ENCODE measurements at places on chromosomes 3 and 15.

DNA sequence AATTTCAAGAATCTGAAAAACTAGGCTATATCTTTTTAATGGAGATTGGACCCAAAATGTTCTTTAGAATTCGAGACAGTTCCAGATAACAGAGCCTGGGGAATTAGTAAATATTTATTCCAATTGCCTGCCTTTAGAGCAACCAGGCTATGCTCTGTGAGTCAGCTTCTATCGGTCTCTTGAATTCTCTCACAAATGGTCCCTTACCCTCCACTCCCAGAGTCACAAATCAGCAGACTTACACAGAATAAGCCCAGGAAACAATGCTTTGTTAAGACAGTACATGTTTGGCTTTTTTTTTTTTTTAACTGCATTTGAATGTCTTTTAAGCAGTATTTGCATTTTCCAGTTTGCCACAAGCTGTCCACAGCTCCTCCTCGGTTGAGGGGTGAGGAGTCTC, 460.7 kb upstream of the CBLB start:
- DNase-seq, result no peak

DNA sequence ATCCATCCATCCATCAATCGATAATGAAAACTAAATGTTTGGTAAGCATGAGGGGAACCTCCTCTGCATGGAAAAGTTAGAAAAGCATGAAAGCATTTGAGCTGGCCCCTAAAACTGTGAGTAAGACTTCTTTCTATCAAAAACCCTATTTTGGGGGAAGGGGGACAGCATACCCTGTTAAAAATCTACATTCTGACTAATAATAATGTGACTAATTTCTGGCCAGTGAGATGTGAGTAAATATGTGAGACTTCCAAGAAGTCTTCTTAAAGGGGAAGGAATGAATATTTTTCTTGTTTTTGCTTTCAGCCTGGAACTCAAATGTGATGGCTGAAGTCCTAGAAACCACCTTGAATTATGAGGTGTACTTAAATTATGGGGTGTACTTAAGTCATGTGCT, 54.9 kb downstream of the C3orf85 start:
- DNase-seq, result no peak

- no peak for DNase-seq
Measured at GRCh38 chr3:189822726-189823125, 191.5 kb downstream of the TP63 start.

- peak; percentile 31 for DNase-seq
Measured at GRCh38 chr3:103002425-103003176, 567.8 kb downstream of the ZPLD1 start.

- no peak for DNase-seq
Measured at GRCh38 chr15:101439920-101440319, 49.6 kb downstream of the PCSK6 start.

DNA sequence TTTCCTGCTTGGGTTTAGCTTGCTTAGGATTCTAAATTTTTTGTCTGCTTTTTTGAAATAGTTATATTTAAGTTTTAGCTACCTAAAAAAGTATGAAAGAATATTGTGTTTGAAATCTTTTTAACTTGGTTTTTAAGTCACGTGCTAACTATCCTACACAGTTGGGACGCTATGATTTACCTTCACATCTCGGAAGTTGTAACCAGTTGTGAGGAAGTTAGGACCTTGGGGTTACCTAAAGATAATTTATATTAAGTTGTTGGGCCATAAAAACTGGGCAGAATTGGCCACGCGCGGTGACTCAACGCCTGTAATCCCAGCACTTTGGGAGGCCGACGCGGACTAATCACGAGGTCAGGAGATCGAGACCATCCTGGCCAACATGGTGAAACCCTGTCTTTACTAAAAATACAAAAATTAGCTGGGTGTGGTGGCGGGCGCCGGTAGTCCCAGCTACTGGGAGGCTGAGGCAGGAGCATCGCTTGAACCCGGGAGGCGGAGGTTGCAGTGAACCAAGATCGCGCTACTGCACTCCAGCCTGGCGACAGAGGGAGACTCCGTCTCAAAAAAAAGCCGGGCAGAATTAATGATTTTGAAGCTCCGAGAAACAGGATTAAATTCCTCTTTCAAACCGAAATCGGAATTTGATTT, 1.0 kb downstream of the ZFAND6 start:
- DNase-seq, result no peak

DNA sequence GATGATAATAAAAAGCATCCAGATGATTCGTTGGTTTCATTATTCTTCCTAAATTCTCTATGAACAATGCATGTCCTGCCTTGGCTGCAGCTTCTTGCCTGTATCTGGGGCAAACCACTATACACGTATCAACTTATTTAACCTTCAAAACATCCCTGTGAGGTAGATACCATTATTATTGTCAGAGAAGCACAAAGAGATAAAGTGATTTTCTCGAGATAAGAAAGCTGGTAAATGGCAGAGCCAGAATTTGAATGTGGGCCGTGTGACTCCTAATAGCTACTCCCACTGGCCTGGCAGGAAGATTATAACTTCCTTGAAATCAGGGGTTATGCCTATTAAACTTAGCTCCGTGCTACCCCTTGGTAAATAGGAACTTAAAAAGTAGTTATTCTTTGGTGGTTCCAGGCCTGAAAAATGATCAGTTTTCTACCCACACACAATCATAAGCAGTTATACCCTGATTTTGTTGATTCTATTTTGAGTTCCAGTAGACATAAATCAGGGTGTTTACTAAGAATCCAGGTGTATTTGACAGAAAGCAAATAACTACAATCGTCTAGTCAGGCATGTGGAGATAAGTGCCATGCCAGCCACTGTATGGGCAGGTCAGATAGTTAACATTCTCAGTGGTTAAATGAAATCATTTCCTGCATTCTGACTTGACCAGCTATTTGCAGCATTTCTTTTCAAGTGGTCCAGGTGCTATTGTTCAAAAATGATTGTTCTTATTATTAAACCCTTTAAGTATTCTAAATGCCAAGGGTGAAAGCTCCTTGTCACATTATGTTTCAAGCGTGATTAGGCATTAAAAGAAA, 99.2 kb upstream of the LRRN1 start:
- no peak for DNase-seq

DNA sequence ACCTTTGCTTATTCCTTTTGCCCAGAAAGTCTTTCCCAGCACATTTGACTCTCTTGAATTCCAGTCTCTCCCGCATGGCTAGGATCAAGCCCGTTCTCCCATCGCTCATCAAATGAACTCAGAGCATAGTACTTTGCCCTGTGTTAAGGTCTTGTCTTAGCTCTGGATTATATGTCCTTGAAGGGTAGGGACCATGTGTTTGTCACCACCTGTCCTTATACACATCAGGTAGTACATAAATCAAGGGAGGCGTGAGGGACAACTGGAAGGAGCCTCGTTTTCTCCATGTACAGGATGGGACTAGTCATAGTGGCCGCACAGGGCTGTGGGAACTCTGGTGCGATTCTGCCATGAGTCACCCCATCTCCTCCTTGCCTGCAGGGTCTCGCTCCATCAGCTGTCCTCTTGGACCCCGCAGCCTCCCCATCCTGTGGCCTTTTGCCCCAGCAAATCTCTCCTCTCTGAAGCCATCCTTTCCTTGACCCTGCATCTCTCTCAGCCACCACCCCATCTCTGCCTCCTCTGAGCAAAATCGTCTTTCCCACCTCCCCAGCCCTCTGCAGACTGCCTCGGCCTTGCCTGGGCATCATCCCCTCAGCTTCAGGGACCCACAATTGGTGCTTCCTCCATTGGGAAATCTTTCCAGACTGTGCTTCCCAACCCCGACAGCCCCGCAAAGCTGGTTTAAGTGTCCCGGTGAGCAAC, 33.4 kb upstream of the RAB6B start:
- no peak for DNase-seq

- no peak for DNase-seq
Measured at GRCh38 chr3:154316974-154317767, 7.1 kb downstream of the DHX36 start.

DNA sequence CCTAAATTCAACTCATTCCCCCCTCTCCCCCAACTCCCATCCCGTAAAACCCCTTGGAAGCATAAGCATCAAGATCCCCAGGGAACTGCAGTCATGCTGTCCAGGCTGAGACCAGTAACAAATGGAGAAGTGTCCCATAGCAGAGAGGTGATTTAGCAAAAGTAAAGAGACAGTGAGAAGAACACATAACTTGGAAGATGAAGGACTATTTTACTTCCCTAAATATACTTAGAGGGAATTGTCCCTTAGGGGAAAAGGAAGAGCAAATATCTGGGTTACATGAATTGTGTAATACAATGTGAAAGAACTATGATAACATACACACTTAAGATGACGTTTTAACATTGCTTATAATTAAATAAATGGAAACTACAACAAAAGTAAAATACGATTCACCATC, 61.6 kb upstream of the LRRFIP2 start:
- DNase-seq, result no peak

DNA sequence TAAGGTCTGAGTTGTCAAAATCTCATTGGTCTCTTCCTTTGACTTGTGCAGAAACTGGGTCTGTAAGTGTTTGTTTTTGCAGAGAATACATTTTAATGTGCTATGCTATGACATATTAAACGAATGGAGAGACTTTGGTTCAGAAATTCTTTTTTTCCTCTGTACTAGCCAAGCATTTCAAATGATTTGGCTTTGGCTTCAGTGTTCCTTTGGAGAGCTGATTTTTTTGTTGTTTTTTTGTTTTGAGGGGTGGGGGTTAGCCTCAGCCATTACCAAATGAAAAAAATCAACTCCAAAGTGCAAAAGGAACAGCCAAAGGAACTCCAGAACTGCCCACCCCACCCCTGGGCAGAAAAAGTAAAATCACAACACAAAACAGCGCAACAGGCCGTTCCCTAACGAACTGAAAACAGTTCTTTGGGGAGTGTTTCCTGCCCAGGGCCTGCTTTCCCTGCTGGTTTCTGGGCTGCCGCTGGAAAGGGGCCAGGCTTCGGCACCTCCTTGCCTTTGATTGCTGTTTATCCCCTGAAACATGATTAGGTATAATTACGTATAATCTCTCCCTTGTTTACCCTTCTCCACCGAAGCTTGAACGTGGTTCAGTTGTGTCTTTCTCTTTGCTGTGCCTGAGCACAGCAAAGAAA, 57.6 kb upstream of the NEO1 start:
- DNase-seq, result peak; percentile 39

DNA sequence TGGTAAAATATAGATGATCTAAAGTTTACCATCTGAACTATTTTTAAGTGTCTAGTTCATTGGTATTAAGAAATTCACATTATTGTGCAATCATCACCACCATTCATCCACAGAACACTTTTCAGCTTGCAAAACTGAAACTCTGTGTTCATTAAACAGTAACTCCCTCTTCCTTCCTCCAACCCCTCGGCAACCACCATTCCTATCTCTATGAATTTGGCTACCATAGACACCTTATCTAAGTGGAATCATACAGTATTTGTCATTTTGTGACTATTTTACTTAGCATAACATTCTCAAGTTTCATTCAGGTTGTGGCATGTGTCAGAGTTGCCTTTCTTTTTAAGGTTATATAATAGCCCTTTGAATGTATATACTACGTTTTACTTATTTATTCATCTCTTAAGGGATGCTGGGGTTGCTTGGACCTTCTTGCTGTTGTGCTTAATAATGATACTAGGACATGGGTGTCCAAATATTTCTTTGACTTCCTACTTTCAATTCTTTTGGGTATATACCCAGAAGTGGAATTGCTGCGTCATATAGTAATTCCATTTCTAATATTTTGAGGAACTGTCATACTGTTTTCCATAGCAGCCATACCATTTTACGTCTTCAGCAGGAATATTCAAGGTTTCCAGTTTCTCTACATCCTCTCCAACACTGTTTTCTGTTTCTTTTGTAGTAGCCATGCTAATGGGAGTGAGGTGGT, 20.9 kb downstream of the KAT2B start:
- no peak for DNase-seq

DNA sequence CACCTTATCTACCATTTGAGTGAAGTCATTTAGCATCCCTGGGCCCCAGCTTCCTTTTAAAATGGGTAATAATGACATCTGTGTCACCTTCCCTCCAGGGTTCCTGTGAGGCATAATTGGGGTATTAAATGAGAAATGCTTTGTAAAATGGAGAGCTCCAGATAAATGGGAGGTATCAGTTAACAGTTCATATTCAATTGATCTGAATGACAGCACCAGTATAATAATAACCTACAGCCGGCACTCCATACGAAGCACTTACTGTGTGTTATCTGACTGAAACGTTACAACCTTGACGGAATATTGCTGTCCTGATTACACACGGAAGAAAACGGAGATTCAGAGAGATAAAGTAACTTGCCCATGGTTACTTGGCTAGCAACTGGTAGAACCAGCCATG, 53.6 kb downstream of the BHLHE40 start:
- DNase-seq, result no peak

DNA sequence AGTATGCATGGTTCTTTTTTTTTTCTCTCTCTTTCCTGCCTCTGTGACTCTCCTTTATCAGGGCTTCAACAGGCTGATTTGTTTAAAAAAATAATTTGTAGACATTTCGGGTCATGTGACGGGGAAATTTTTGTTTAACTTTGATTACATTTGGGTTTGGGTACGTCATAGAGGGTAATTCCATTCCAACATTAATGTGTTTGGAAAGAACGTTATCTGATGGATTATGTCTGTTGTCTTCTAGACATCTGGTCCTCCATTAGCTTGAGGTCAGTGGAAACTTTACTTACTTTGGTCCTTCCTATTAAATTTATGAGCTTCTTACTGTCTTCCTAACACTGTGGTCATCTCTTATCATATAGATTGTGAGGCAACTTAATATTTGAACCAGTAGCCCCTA, 80.9 kb downstream of the STT3B start:
- no peak for DNase-seq

DNA sequence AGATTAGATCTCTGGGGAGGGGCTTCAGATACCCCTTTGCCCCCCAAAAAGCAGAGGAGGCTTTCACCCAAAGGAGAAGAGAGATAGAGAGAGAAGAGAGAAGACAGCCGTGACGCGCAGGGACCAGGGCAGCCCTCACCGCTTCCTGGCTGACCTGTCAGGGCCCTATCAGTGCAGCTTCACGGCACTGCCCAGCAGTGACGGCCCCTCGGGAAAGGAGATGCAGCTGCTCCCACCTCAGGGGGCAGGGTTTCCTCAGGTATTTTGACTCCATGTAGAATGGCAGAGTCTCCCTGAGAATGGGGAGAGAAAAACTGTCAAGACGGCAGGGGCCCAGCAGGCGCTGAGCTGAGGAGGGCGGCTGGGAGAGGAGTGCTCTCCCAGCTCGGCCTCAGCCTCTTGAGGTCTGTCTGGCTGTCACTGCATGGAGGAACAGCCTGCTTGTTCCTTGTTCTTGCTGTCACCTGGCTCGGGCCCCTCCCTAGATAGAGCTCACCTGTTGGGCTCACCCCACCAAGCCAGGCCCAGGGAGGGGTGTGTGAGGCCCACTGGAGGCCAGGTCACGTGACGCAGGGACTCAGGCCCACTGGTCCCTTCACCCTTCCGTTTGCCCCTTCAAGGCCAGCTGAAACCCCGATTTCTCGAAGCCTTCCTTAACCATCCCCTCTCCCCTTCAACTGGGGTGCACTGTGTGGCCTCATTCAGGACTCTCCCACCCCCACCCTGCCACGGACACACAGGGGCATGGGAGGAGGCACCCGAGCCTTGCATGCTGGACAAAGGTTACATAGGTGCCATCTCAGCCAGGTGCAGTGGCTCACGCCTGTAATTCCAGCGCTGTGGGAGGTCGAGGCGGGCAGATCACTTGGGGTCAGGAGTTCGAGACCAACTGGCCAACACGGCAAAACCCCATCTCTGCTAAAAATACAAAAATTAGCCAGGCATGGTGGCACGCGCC, 28.2 kb downstream of the LOXL1 start:
- DNase-seq, result no peak
